Tibial nerve (tissue), 4 donors: ENCODE measurements at places on chromosomes 5 and 9. TPM values are rescaled to one million over a fixed set of nuclear protein-coding genes. Genes with fewer than 3 reads are reported as not detected.

- no peak for DNase-seq
Measured at GRCh38 chr9:128215491-128216409, 12.6 kb downstream of the DNM1 start.

DNA sequence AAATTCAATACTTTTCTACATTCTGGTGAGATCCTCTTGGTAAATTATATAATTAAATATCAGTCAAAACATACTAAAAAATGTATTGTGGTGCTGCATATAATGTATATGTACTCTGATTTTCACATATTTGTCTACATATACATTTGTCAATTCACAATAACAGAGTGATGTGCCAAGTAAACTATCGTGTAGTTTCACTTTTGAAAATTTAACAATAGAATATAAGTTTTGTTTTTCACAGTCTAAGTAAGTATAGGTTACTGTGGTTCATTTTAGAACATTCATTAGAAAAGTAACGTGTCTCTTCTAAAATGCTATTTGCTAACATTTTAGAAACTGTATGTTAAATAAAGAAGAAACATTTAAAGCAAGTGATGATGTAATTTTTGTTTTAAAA is 73.6 kb downstream of the NR3C1 start:
- no peak for DNase-seq

- DNase-seq = no peak
Measured at GRCh38 chr5:15718421-15719179, 218.6 kb downstream of the FBXL7 start.

DNA sequence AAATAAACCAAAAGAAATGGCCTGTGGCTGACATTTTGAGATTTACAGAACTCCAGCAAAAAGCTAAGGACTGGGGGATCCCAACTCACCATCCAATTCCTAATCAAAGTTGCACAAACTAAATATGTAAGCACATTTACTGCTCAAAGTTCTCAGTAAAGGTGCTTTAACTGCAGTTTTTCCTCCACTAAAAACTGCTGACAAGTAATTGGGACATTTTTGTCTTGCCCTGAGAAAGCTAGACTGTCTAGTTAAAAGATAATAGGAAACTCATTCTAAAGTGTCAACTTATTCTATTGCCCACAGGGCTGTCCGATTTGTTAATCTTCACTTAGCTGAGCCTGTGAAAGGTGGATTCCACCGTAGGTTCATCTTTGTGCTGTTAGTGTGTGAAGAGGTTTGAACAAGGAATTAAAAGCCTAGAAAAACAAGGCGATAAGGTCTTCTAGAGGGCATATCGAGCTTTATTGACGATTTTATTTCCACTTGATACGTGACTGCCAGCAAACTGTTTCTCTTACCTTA is 1.0 kb downstream of the DOCK8 start:
- no peak for DNase-seq

DNA sequence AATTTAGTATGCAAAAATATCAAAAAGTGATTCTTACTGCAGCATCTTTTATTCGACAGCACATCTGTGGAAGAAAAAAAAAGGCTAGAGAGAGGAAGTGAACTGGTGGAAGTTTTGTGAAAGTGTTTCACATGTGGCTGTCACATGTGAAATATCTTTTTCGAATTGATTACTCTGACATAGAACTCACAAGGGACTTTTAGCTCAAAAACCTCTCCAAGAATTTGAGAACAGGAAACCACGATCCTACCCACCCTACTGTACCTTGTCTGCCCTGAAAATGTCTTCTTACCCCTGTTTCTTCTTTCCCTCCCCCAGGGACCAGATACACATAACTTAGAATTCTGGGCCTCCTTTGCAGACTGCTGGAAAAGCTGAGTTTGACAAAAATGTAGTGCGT is 106.5 kb upstream of the PRRC1 start:
- DNase-seq = no peak

GRCh38 chr5:64509828-64510227 is 4.0 kb downstream of the RGS7BP start:
- no peak for DNase-seq

CEL gene
- 2.8 TPM for total RNA-seq

FCN2 gene
- 1.9 TPM for total RNA-seq

HTR1A gene
- not detected for total RNA-seq
